ENCODE measurements at places on chromosomes 11 and 22.

DNA sequence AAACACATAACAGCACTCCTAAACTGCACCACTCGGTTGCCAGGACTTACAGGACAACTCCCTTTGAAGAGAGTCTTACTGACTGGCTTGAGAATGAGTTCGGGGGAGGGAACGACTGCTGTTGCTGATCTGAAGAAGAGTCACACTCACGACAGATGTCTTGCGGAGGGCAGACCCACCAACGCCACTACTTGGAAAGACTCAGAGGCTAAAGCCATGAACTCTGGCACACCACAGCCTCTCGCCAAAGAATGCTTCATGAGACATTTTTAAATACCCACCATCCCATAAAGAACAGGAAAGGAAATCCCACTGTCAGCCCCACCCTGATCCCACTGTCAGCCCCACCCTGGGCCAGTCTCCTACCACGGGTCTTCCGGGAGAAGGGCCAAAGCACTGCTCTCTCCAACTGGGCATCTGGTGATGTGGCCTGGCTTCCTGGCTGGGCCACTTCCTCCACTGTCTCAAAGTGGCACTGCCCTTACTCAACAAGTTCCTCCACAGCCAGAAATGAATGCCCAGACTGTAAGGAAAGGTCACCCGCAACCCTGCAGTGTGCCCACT, 73.6 kb downstream of the MICAL3 start:
- no peak for DNase-seq

DNA sequence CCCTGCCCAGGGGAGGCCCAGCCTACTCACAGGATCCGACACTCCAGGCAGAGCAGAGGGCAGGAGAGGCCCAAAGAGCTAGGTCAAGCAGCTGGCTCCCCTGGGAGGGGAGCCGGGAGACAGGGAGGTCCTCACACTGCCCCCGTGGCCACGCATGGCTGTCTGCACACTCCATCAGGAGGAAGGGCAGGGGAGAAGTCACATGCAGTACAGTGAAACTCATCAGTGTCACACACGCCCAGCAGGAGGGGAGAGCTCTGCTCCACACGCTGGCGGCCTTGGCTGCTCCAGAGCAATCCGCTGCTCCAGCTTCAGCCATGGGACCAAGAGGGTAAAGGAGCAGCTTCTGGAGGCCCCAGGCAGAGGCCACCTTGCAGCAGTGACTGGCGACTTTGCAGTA, 14.3 kb downstream of the TCIRG1 start:
- DNase-seq, result no peak

GRCh38 chr11:123457187-123457770, 27.2 kb downstream of the GRAMD1B start:
- no peak for DNase-seq

GRCh38 chr11:13717331-13717730, 48.9 kb downstream of the FAR1 start:
- DNase-seq, result no peak

DNA sequence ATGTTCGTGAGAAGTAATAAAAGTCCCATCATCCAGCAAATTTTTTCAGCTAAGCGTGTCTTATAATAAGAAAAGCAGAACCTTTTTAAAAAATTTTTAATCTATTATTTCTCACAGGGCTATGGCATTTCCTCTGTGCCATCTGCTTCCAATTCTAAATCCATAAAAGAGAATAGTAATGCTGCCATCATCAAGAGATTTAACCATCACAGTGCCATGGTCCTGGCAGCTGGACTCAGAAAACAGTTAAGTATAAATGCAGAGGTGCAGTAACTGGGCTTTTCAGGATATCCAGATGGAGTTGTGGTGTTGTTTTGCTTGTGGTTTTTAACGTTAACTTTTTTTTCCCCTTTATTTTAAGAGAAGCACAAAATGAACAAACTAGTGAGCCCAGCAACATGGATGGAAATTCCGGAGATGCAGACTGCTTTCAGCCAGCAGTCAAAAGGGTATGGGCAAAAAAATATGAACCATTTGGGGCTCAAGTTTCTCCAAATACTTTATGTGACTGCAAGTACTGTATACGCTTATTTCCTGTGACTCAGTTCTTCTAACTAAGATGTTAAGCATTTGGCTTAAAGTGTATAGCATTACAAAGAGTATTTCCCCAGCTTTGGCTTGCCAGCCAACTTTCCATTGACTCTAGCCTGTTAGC, 25.2 kb downstream of the GTF2H1 start:
- DNase-seq, result no peak

GRCh38 chr11:27205779-27206570, 157.0 kb downstream of the CCDC34 start:
- no peak for DNase-seq

Measured in activated naive CD4-positive, alpha-beta T cell (primary cell).